Natural killer cell (primary cell): ENCODE measurements at places on chromosomes 7 and 10.

DNA sequence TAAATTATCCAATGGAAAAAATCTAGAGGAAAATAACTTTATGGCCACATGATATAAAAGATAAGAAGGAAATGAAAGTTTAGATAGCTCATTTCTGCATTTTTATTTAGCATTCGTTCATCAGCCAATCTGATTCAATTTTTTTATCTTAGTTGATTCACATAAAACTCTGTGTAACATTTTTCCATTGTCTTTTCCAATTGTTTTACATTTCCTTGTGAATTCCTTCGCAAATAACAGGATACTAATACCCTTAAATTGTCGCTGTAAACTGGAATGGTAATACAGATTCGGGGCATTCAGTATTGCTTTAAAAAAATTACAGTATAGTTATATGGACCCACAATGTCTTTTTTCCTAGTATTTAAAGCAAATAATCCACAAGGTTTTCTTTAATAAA lies 136.4 kb downstream of the CUBN start:
- no peak for DNase-seq

GRCh38 chr10:71905164-71905563 lies 54.1 kb upstream of the PSAP start:
- DNase-seq, result no peak

GRCh38 chr7:122616951-122617350 lies 82.0 kb downstream of the RNF133 start:
- DNase-seq, result no peak

DNA sequence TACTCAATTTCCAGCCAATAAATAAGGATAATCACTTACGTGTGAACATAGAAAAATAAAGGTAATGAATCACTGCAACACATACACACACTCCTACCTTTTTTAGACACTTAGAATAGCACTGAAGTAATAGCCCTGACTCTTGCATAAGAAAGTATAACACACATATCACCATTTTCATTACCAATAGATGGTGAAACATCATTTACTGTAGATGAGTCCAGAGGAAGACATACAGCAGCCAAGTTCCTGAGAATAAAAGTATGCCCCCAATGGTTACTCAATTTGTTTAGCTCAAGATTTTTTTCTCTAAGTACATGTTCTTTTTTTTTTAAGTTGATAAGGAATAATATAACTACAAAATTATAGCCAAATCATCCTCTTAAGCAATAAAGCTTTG lies 316.3 kb downstream of the PARD3 start:
- no peak for DNase-seq

GRCh38 chr10:102222797-102223196 lies 3.3 kb upstream of the ELOVL3 start:
- no peak for DNase-seq

- no peak for DNase-seq
These were observed 187.2 kb downstream of the ARHGAP12 start for GRCh38 chr10:31741473-31741872.

GRCh38 chr7:77796960-77797359 lies 1.3 kb downstream of the TMEM60 start:
- no peak for DNase-seq

DNA sequence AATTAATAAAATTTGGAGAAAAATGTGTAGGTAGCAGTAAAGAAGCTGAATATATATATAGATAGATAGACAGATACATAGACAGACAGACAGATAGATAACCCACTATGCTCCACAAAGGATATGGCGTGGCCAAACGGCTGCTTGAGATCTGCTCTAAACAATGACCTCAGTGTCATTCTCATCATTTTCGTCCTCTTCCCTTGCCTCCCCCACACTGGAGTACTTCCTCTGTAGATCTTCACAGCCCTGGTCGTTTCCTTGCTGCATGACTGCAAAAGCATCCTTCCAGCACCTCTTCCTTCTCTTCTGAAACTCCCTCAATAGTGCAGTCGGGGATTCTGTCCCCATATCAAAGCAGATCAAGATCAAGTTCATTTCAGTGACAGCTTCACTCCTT lies 35.6 kb upstream of the ATP6V0A4 start:
- no peak for DNase-seq

DNA sequence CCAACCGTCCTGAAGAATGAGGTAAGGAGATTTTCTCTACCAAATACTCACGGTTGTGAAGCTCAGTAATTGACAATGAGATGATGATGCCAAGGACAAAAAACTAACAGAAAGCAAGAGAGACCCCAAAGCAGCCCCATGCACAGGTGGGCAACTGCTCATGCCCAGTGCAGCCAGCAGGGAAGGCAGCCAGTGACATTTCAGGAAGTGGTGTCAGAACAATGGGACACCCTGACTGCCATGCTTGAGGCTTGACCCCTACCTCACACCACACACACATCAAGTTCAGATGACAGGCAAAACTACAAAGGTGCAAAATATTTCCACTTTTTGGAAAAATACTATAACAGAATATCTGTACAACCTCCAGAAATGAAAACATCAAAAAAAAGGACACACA lies 66.9 kb downstream of the CFAP46 start:
- no peak for DNase-seq

- no peak for DNase-seq
These were observed 32.8 kb upstream of the ZNF365 start for GRCh38 chr10:62341419-62341818.

DNA sequence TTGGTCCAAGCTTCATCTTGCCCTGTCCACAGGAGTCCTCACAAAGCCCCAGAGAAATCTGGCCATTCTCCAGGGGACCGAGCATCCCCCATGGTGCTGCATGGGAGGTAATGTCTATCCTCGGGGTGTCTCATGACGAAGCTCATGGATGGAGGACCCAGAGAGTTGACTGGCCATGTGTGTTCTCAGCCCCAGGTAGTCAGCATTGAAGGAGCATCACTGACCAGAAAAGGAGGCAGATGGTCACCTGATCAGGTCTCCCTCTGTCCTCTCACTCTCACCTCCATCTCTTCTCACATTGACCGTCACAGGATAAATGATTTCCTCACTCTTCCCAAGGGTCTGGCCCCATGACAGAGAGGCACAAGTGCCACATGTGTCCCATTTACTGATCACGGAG lies 33.4 kb upstream of the GDF10 start:
- no peak for DNase-seq

DNA sequence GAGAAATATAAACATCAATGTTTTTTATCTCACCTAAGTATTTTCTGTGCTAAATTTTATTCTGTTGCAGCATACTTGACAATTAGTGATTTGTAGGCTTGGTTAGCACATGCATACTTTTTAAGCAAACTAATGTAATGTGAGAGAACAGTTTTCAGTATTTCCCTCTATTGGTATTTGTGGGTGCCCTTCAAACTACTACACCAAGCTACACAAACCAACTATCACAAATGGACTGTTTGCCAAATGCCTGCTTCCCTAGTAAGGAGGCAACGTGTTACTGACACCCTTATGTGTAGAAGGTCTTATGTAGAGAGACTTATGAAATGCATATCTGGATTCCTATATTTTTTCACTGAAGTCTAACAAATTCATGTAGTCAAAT lies 98.4 kb upstream of the FZD1 start:
- no peak for DNase-seq

GRCh38 chr10:4255751-4256150 lies 470.7 kb upstream of the KLF6 start:
- DNase-seq, result no peak

GRCh38 chr10:128860574-128860973 lies 606.5 kb upstream of the MGMT start:
- DNase-seq, result no peak

- DNase-seq, result no peak
These were observed 46.9 kb downstream of the PRPF18 start for GRCh38 chr10:13633689-13634088.

DNA sequence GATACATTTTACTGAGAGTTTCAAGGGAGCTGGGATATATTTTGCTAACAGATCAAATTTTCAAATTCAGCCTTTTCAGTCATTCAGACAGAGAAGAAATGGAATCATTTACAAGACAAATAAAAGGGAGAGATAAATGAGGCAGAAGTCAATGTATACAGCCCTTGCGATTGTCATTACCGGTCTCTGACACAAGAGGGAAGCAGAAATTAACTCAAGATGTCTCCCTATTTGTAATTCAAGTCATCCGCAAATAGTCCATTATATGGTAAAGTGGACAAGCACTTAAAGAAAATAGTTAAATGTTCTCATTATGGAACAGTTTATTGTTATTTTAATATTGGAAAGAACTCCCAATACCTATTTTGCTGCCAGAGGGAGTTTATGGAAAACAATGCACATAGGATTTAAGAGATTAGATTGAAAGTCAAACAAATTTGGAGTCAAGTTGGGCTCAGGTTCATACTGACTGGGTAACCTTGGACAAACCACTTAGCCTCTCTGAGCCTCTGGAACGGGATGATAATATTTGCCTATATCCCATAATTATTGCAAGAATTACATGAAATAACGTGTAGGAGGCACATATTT lies 89.3 kb upstream of the PRKCQ start:
- DNase-seq, result no peak

DNA sequence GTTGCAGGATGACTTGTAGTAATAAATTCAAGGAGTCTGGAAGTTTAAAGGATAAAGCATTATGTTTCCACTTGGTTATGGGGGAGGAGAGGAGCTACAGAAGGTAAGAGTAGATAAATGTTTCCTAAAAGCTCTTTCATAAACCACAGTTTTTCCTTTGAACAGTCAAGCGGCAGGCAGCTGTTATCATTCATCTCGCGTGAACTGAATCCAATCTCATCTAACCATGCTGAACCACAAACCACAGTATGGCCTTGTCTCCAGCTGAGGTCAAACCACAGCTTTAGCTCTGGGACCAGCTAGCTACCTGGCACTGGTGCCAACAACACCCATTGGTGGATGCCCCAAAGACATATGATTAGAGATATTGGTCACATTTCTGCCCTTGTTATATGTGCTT lies 63.3 kb downstream of the NOC3L start:
- peak; percentile 37 for DNase-seq

DNA sequence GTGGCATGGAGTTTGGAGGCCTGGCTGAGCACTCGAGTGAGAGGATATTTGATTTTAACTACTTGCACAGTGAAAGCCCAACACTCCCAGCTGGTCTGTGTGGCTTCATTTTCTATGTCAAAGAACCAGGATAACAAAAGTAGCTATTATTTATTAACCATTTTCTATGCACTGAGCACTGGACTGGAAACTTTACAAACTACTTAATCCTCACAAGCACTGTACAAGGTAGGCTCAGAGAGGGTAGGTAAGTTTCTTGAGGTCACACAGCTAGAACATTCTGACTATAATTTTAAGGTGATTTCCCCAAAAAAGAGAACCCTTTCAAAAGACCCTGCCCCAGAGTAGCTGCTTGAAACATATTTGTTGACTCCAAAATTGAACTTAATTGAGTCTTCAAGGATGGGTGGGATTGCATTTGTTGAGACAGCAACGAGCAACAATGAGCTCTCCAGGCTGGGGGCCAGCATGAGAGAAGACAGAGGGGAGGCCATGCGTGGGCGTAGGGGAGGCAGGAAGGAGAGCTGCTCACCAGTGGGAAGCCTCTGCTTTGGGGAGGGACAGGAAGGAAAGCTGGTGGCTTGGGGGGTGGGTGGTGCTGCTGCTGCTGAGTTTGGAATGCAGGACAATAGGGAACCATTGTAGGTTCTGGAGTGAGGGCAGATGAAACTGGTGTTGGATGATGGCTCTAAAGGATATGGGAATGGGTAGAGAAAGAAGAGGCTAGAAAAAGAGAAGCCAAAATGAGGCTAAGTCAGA lies 31.5 kb downstream of the FAM241B start:
- DNase-seq, result no peak

- no peak for DNase-seq
These were observed 38.2 kb downstream of the HTR5A start for GRCh38 chr7:155108144-155108901.

DNA sequence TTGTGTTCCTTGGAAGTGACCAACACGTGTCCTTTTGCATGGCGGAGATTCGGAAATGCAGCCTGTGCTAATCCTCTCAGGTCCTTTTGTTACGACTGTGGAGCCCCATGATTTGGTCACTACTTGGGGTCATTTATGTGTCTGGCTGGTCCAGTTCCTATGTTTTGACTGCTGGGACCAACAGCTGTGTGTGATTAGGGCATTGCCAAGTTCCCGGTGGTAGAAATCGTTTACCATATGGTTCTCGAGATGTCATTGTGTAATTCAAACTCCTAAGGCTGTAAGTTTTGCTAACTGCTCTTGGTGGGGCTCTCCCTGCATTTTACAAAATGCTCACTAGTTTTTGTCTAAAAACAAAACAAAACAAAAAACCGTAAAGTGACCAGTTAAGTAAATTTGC lies 62.0 kb downstream of the CCNY start:
- no peak for DNase-seq
